ENCODE measurements at places on chromosomes 11 and 22.

DNA sequence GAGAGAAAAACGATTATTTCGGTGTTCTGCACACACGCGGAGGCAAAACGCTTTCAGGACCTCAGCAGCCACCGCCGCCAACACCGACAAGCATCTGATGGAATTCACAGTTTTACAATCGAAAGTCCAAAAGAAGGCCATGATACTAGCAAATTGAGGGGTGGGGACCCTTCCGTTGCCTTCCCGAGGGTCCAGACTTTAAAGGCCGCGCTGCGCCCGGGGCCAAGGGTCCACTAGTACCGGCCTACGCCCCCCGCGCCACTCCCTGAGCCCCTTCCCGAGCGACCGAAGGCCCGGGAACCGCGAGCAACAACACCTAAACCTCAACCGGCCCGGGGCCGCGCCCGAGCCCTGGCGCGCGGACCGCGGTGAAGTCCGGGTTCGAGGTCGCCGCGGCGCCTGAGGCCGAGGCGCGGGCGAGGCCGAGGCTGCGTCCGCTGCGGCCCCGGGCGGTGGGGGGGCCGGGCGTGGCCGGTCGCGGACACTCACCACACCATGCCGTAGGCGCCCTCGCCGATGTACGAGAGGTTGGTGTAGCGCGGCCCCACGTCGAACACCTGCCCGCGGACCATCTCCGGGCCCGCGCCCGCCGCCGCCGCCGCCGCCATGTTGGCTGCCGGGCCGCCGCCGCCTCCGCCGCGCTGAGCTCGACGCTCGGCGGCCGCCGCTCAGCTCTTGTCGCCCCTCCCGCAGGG lies 465 bp downstream of the MAPK1 start:
- peak; percentile 43 for DNase-seq

- no peak for DNase-seq
These were observed 107.6 kb downstream of the ABTB2 start for GRCh38 chr11:34250211-34250610.

DNA sequence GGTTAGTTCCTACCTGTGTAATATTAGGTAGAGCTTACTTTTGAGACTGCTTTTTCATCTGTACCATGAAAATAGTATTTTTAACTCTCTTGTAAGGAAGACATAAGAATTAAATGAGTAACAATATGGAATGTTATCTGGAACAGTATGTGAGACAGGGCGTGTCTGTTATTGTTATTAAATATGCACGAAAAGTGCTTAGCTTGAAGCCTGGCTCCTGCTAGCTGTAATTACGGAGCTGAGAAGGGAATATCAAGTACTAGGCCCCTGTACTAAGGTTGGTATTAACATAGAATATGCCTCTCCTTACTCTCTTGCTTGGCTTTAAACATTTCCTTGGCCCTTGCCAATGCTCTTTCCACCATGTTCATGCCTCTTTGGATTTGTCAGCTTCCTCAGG lies 194.0 kb downstream of the FAM76B start:
- no peak for DNase-seq

DNA sequence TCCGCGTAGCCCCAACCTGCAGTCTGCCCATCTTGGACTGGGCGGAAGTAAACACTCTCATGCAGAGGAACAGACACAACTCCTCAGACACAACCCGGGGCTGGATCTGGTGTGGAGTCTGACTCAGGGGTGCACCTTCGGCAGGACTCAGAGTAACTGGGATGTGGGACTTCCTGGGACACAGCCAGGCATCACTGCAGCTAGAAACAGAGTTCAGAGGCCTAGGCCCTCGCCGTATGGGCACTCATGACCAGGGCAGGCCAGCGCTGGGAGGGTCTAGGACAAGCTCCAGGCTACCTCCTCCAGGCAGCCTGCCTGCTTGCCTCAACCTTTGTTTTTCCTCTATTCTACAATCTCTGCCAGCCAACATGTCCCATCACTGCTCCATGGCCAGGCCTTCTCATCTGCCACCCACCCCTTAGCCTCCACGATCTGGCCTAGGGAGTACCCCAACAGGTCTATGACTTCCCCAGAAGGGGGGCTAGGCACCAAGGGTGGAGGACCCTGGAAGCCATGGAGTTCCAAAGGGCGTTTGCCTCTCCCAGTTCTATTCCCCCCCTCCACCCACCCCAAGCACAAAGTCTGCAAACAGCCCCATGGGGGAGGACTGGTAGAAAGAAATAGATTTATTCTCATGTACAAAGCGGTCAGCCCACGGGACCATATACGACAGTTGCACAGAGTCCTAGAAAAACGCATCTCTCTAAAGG lies 98.5 kb downstream of the PDE2A start:
- no peak for DNase-seq

- DNase-seq = no peak
These were observed 6.2 kb downstream of the YDJC start for GRCh38 chr22:21623648-21623970.

DNA sequence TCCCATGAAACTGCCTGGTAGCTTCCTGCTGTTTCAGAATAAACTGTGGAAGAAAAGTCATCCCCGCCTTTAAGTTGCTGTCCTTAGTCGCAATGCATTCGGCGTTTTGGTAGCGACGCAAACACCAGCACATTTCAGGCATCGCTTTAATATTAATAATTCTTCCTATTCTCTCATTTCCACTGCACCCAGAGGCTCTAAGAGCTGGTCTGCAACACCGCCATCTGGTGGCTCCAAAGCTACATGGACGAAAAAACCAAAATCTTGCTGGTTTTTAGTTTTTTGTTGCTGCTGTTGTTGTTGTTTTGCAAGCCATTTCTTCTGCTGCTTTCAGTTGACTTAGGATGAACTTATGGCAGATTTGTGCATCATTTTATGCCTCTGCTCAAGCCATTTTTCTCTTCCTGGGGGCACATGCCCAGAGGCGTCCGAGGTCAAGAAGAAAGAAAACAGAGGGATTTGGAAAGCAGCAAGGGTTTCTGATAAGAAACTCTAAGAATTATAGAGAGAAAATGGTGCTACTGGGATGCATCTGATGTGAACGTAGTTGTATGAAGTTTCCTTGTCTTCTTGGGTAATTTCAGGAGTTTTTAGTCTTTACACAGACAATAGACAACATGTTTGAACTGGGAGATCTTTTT lies 345.4 kb upstream of the KIRREL3 start:
- peak; percentile 16 for DNase-seq

- DNase-seq = no peak
These were observed 4.6 kb upstream of the RHOD start for GRCh38 chr11:67051945-67052488.

GRCh38 chr11:5712507-5712906 lies 22.9 kb downstream of the TRIM22 start:
- no peak for DNase-seq

GRCh38 chr11:119377112-119377901 lies 4.2 kb downstream of the USP2 start:
- peak; percentile 14 for DNase-seq

- DNase-seq = peak; percentile 55
These were observed 11.9 kb upstream of the MDK start for GRCh38 chr11:46369458-46370152.

DNA sequence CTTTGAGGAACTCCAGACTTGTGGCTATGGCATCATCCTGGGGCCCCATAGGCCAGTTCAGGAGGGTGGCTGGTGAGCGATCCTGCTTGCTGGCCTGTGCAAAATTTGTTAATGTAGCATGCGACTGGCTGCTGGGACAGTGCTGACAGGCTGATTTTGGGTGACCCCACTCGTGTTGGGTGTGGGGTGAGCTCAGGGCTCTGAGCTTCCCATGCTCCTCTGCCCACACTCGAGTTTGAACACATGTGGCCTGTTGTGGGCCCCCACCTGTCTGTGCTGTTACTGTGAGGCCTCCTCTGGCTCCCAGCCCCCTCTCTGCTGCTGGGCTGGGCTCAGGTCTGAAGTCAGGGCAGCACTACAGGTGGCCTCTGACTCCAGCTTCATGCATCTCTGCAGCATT lies 64.4 kb upstream of the MYEOV start:
- no peak for DNase-seq

DNA sequence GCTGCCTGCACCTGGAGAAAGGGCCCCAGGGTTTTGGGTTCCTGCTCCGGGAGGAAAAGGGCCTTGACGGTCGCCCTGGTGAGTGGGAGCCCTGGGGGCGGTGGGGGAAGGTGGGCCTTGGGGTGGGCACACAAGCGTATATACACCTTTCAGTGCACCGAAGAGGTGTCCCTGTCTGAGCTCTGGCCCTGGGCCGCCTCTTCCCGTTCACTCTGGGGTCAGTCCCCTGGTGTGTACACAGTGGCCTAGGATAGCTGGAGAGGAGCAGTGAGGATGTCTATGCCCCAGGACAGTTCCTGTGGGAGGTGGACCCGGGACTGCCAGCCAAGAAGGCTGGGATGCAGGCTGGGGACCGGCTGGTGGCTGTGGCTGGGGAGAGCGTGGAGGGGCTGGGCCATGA lies 2.8 kb downstream of the NHERF4 start:
- no peak for DNase-seq

DNA sequence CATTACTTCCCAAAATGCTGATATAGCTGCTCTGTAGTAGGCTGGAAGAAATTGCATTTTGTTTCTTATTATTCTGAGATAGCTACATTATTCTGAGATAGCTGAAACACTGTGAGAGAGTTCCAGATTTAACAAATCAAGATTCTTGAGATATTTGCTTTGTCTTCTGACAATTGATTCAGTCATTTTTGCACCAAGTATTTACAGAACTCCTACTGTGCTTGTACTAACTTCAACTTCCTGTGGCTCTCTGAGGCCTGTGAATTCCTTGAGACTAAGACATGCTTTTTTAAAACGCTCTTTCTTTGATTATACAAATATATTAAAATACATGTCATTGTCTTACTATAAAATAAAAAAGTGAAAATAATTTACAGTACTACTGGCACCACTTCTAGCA lies 52.7 kb downstream of the USP47 start:
- DNase-seq = no peak

GRCh38 chr11:69217276-69218105 lies 61.8 kb downstream of the SMIM38 start:
- no peak for DNase-seq

- DNase-seq = peak; percentile 90
These were observed 16.6 kb downstream of the CRELD2 start for GRCh38 chr22:49934891-49935557.

DNA sequence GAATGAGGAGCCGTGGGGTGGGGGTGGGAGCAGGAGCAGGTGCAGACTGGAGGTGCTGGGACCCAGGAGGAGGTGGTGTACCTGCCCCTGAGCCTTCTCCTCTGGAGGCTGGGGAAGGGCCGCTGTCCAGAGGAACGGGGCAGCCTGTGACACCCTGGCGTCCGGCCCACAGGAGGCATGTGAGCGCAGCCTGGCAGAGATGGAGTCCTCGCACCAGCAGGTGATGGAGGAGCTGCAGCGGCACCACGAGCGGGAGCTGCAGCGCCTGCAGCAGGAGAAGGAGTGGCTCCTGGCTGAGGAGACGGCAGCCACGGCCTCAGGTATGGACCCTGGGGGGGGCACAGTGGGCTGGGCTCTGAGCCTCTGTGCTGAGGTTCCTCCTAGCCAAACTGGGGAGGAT lies 42.2 kb upstream of the GCAT start:
- DNase-seq = no peak

GRCh38 chr22:37534445-37534844 lies 15.2 kb upstream of the CARD10 start:
- no peak for DNase-seq

DNA sequence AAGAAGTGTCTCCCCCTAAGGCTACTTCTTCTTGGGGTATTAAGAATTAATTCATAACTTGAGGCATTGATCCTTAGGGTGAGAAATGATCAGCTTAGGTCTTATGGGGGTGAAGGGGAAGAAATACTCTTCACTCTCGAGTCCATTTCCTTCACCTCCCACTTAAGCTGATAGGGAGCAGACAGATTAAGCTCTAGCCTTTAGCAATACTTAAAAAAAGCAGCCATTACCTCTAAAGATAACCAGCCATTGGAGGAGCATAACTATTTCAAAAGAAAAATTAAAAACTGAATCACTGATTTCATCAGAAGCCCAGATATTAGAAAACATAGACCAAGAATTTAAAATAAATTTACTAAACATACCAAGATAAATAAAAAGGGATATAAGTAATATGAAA lies 60.5 kb downstream of the ENTHD1 start:
- DNase-seq = no peak

- DNase-seq = no peak
These were observed 18.1 kb upstream of the LUZP2 start for GRCh38 chr11:24478718-24479117.

DNA sequence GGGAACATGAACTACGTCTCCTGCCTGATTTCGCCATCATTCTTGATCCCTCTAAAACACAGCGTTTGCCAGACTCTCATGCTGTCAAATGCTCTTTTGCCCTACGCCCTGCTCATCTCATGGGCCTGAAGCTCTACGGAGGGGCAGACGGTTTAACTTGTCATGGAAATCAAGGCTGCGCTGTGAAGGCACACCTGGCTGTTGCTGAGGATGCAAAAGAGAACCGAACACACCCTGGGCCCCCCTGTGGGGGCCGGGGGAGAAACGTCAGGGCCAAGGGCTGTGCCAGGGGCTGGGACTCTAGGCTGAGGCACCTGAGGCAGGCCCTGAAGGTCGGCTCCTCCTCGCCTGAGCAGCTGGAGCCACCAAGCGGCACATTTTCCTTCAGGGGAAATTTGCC lies 957.2 kb downstream of the BRD1 start:
- DNase-seq = no peak

DNA sequence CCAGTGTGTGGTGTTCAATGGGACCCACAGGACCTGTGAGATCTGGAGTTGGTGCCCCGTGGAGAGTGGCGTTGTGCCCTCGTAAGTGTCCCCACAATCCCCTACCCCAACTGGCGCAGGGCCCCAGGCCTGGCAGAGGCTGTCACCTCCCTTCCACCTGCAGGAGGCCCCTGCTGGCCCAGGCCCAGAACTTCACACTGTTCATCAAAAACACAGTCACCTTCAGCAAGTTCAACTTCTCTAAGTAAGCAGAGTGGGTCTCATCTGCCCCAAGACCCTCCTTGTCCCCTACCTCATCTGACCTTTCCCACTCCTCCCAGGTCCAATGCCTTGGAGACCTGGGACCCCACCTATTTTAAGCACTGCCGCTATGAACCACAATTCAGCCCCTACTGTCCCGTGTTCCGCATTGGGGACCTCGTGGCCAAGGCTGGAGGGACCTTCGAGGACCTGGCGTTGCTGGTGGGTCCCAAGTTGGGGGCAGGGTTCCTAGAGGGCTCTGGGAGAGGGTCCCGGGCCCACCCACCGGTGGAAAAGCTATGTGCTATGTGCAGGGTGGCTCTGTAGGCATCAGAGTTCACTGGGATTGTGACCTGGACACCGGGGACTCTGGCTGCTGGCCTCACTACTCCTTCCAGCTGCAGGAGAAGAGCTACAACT lies 8.1 kb downstream of the P2RX6 start:
- DNase-seq = no peak

- no peak for DNase-seq
These were observed 27.3 kb downstream of the BCL2L13 start for GRCh38 chr22:17665854-17666253.

All from activated CD4-positive, alpha-beta memory T cell treated with anti-CD3 and anti-CD28 coated beads, Interleukin-2, amount 10 ng/mL, durations not matched to agents 7 days and 5 days (primary cell).